Kasumi-1 (cell line): ENCODE measurements at places on chromosomes 4 and X.

DNA sequence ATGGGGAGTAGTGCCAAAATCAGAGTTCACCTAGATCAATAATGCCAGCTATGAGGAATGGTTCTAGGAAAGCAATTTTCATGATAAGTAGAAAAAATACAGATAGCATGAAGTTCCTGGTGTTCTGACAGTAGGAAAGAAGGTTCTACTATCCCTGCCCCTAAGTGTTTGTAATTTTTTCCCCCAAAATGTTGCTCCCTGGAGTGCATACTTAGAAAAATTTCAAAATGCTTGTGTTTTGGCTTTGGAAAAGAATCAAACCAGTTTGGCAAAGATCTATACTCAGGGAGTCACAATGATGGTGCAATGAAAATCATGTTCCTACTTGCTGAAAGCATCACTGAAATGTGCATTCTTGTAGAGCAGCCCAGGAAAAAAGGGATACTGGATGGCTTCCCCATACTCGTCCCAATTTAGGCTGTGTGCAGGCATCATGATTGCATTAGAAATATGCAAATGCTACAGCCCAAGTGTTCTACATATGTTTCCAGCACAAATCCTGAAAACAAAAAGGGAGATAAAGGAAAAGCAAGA, 74.7 kb downstream of the LPAR4 start:
- no peak for DNase-seq

DNA sequence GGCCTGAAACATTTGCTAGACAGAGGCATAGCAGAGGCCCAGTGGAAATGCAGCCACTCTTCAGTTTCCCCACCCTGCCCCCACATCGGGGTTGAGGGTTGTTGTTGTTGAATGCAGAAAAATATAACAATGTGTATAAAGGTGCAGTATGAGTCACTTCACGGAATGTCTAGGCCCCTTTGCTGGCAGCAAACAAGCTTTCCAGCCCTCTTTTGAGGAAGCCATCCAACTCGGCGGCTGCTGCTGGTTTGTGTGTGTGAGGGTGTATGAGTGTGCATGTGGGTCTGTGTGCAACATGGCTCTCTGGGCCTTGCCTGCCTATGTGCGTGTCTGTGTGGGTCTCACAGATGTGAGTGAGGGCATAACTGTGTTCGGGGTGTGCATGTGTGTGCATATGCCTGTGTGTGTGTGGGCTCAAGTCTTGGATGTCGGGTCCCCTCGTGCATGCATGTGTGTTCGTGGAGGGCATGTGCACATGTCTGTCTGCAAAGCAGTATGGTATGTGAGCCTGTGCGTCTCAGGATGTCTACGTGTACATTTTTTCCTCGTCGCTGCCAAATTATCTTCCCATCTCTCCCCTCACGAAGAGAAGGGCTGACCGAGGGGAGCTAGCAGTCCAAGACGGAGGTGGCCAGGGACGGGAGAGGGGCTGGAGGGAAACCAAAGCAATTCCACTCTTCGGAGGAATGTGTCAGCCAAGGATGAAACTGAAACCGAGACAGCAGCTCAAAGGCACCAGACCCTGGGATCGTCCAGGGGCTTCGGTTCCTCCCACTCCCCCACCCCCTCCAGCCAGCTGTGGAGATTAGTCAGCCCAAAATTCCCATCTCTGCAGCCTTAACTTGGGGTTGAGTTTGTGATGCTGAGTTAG, 8.4 kb upstream of the ELF4 start:
- DNase-seq: no peak

- peak; percentile 11 for DNase-seq
Measured at GRCh38 chrX:55867181-55867651, 149.7 kb downstream of the RRAGB start.

DNA sequence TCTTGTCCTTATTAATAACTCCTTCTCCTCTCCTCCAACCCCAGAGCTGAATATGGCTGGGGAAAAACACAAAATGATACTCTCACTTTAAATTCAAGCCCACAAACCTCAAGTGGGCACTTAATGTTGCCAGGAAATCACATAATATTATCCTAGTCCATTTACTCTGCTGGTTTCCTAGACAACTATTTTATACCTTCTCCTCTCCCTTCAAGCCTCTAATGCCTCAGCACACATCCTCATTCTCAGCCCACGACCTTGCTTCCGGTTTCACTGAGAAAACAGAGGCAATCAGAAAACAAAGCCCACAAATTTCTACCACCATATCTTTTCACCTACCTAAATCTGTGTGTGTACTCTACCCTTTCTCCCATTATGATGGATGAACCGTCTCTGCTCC, 12.1 kb upstream of the CLCN5 start:
- DNase-seq: no peak

GRCh38 chrX:134457708-134458107, 2.3 kb upstream of the HPRT1 start:
- no peak for DNase-seq

- peak; percentile 49 for DNase-seq
Measured at GRCh38 chrX:15686818-15687685, 22.4 kb upstream of the CLTRN start.

DNA sequence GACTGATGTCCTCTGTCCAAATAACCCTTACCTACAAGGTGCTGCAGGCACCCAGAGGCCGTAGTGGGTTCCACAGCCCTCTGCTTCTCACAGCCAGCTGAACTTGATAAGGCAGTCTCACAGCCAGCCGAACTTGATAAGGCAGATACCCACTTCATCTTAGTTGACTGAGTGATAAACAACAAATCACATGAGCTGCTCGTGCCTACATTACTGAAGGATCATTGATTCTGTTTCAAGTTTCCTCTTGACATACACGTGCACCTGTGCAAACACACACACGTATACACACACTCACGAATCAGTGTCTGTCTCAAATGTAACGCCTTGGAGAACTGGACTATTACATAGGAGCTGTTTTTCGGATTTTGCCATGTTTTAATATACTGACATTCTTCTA, 276.3 kb downstream of the DCTD start:
- no peak for DNase-seq

DNA sequence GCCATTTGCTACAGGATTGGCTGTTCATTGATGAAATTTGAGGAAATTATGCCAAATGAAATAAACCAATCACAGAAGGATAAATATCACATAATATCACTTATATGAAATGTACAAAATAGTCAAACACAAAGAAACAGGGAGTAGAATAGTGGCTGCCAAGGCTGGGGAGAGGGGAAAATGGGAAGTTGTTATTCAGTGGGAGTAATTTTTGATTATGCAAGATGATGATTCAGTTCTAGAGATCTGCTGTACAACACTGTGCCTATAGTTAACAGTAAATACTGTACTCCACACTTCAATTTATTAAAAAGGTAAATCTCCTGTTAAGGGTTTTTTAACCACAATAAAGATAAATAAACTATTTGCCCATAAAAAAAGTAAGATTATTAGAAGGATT, 101.1 kb downstream of the TMA16 start:
- DNase-seq: peak; percentile 55
